Ammon's horn (tissue), 1 donor: ENCODE measurements at places on chromosomes 16 and 17.

DNA sequence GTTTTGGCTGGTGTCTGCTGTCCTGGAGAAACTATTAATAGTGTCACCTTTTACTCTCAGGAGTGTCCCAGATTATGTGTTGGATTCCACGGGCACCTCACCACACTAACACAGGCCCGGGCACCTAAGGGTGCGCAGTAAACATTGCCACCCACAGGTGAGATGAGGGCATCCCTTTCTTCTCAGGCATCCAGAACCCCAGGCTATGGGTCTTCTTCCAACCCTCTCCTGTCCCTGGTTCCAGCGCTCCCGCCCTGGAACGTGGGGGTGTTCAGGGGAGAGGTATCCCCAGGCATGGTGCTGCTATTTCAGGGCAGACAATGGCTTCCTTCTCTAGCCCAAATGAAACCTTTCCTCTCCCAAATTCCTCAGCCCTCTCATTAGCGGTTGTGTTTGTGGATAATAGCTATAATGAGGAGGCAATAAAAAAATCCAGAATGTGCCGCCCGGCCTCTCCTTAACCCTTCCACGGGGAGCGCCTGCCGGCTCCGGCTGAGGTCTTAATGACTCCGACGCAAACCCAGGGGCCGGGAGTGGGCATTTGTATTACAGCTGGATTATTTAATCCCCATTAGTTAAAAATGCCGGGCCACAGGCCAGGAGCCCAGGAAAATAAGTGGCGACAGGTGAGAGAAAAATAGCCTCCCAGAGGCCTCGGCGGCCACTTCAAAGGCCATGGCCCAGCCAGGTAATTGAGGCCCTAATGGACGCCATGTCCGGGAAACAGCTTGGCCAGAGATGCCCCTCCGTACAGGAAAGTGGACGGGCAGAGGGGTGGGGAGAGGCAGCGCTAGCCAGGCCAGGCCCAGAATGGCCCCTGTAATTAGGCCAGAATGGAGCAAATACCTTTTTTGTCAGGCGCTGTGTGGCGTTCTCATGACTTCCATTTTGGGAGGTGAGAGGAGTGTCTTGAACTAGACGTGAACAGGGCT is 102.8 kb downstream of the IRX5 start:
- DNase-seq, result no peak

GRCh38 chr16:22186517-22186916 is 19.6 kb upstream of the EEF2K start:
- no peak for DNase-seq

DNA sequence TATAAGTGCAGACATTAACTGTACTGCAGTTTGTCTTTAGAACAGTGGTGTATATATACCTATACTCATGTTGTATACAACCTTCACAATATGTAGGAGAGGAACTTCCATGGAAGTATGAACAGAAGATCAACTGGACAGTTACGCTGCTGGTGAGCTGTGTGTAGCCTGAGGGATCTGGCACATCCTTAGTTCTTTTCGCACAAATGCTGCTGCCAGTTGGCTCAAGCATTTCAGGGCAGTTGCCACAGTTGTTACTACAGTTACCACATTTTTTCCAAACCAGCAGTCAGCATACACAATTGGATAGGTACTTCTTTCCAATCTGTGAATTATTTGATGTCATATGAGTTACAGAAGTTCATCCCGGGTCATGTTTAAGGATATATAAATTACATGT is 539.6 kb upstream of the HSBP1 start:
- no peak for DNase-seq

DNA sequence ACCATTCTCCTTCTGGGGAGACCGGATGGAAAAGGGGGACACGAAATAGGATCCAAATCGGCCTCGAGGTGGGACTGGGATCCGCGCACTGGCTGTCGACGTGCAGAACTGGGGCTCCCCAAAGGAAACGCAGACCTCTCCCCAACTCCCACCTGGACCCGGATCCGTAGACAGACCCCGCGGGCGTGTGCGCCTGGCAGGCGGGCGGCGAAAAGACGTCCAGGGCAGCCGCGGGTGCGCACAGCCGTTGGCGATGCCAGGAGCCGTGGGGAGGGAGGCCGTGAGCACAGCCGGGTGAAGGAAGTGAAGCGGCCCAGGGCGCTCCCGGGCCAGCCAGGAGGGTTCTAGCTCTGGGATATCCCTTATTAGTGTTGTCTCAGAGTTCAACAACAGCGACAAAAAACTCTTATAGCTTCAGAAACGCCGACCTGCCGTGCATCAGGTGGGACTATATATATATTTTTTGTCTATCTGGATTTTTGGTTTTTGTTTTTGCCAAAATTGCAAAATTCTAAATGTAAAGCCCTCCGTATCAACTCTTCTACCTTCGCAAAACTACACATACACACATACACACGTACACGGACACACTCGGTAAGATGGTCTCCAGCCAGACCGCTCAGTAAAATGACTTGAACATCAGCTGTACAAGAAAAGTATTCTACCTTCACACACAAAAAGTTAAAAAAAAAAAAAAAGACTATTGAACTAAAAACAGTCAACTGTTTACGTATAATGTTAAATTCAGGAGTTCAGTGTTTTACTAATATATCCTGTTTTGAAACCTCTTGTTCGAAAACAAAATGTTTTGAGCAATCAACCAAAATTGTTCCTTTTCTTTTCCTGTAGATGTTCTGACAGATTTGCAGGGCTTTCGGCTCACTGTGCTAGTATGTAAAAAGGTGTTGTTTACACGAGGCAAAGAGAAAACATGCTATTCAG is 5.2 kb upstream of the AATF start:
- DNase-seq, result no peak

DNA sequence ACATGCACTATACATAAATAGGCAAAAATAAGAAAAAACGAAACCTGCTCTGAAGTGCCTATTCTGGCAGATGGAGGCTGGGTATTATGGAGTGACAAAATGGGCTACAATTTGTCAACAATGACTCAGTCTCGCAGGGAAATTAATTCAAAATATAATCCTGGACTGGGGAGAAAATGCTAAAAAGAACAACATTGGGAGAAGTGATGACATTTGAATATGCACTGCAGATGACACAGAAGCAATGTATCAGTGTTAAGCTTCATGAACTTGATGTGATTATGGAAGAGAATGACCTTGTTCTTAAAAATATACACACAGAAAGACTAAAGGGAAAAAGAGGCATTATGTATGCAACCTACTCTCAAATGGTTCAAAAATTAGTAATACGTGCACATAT is 74.8 kb upstream of the PSMD7 start:
- no peak for DNase-seq

GRCh38 chr17:50861822-50862528 is 4.2 kb downstream of the TOB1 start:
- no peak for DNase-seq

- no peak for DNase-seq
Observed at GRCh38 chr16:35637683-35638082, 2178.3 kb downstream of the TP53TG3F start.

DNA sequence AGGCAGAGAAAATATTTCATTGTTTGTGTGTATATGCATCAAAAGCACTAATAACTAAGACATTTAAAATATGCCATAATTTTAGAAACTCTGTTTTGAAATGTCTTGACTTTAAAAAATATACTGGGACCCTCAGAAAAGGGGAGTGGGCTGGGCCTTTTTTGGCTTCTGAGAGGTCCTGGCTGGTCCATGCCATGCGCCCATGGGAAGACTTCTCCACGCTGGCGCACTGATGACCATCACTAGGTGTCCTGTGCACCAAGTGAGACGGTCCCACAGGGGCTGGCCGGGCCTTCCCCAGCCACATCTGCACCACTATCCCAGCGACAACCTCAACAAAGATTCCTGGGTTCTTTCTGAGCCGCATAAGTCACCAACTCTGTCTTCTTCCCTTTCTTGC is 27.0 kb upstream of the WFIKKN2 start:
- DNase-seq, result no peak

DNA sequence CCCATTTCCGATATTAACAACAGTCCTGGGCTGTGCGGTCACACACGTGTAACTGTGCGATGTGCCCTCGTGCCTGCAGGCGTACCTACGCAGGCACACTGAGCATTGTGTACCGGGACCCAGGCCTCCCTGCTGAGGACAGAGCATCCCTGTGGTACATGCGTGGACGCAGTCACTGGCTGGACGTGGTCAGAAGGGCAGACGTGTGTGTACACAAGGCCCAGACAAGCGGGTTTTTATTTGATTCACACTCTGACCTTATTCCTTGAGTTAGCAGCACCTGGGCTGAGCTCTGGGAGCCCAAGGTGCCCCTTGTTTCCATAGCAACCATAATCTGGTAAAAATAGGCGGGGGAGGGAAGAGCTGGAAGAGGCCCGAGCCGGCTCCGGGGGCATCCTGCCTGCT is 19.5 kb downstream of the RAP1GAP2 start:
- no peak for DNase-seq

GRCh38 chr16:88428616-88429386 is 24.3 kb upstream of the ZFPM1 start:
- no peak for DNase-seq

- DNase-seq, result no peak
Observed at GRCh38 chr16:85461814-85462713, 151.1 kb upstream of the GSE1 start.

DNA sequence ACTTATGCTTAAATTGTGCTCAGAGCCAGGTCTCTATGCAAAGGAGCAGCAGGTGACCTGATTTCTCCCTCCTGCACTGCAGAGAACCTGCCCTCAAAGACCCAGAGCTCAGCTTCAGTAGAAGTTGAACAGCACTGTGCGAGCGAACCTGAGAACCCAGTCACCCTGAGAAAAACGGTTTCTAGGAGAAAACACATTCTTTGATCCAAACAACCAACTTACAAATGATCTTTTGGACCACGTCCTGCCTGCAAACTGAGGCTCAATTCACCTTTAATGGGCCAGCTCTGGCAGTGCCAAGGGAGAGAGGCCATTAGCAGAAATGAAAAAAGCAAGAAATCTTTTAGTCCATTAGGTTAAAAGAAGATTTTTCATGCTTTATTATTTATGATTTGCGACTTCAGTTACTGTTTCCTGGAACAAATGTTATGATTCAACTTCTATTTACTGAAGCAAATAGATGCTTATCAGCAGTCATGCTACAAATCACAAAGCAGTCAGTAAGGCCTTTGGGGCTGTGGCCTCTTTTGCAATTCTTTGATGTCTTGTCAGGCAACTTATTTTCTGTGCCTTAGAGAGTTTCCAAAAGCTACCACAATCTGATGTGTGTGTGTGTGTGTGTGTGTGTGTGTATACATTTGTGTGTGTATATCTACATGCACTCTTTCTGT is 65.7 kb upstream of the LRRC37A3 start:
- peak; percentile 50 for DNase-seq

- no peak for DNase-seq
Observed at GRCh38 chr17:51015145-51015558, 105.5 kb downstream of the SPAG9 start.

- no peak for DNase-seq
Observed at GRCh38 chr16:17230932-17231581, 239.7 kb downstream of the XYLT1 start.

- DNase-seq, result no peak
Observed at GRCh38 chr16:89153848-89154271, 17.7 kb upstream of the CDH15 start.

- DNase-seq, result no peak
Observed at GRCh38 chr17:51818777-51819176, 339.7 kb downstream of the CA10 start.
